ENCODE measurements at places on chromosomes 11 and 22.

GRCh38 chr22:38074181-38075104, 9.5 kb downstream of the SLC16A8 start:
- no peaks in the 10 kb centered on the region for H3K27me3 ChIP-seq
- no peak overlapping the region for H3K4me3 ChIP-seq
- H3K4me1 ChIP-seq: no peaks in the 10 kb centered on the region
- DNase-seq: no peak

- peaks cover 67% of the 10 kb centered on the region for H3K36me3 ChIP-seq
- no peak overlapping the region for H3K4me3 ChIP-seq
- no peak overlapping the region for H3K27ac ChIP-seq
- no peak for DNase-seq
Measured at GRCh38 chr22:17101475-17102296, 16.9 kb downstream of the IL17RA start.

DNA sequence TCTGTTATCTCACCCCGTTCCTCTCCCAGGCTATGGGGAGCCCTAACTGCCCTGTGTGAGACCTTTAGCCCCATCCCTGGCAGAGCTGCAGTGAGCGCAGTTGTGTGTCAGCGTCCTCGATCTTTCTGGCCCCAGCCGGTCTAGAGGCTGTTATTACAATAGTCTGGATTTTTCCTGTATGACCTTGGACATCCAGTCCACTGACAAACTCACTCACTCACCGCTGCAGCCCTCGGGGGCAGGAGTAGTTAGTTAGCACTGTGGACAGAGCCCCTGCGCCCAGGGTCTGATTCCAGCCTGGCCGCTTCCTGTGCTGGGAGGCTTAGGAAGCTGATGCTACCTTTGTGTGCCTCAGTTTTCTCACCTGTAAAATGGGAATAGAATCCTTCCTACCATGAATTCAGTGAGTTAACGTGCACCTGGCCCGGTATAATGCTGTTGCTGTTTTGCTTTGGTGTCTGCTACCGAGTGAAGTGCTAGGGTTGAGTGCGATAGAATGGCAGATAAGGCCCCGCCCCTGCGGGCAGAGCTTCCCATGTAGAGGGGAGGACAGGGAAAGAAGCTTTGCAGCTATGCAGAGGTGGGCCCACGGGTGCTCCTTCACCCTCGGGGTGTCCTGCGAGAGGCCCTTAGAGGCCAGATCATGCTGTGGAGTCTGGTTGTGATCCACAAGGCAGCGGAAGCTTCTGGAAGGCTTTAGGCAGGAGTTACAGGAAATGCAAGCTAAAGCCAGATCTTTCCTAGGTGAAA, 3.0 kb downstream of the LRP5 start:
- H3K4me3 ChIP-seq: no peak overlapping the region
- H3K36me3 ChIP-seq: no peaks in the 10 kb centered on the region
- peaks cover 15% of the 10 kb centered on the region for H3K4me1 ChIP-seq
- DNase-seq: no peak

DNA sequence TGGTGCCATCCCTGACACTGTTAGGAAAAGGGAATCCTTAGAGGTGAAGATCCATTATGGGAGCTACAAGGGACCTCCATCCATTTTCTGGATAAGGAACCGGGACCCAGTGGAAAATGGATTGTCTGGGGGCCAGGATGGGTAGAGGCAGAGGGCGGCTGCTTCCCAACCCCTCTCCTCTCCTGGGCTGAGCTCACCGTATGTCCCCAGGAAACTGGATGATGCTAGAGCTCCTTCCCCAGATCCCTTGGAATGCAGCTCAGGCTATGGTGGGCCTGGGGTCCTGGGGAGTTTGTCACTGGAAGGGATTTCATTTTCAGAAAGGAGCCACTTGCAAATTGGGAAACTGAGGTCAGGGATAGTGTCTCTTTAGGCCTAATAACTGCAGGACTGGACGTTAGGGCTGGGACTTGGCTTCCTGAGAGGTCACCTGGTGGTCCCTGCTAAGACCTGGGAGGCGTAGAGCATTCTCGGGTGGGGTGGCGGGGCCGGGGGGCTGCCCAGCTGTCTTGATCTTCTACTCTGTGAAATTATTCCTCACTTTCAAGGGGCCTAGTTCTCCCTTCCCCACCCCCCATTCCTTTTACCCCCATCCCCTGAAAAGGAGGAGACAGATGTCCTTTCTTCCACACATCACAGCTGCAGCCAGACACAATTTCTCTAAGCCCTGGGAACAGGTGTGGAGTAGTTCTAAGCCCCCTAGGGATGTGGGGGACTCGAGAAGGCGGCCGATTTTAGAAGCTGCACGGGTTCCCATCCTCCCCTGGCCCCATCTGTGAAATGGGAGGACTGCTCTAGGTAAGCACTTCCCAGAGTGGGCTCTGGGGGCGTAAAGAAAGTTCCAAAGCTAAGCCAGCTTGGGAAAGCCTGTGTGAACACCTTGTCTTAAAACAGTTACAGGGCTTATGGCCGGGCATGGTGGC, 99.8 kb downstream of the PKNOX2 start:
- no peak overlapping the region for H3K4me3 ChIP-seq
- no peak for DNase-seq
- H3K36me3 ChIP-seq: no peaks in the 10 kb centered on the region
- no peaks in the 10 kb centered on the region for H3K27me3 ChIP-seq

DNA sequence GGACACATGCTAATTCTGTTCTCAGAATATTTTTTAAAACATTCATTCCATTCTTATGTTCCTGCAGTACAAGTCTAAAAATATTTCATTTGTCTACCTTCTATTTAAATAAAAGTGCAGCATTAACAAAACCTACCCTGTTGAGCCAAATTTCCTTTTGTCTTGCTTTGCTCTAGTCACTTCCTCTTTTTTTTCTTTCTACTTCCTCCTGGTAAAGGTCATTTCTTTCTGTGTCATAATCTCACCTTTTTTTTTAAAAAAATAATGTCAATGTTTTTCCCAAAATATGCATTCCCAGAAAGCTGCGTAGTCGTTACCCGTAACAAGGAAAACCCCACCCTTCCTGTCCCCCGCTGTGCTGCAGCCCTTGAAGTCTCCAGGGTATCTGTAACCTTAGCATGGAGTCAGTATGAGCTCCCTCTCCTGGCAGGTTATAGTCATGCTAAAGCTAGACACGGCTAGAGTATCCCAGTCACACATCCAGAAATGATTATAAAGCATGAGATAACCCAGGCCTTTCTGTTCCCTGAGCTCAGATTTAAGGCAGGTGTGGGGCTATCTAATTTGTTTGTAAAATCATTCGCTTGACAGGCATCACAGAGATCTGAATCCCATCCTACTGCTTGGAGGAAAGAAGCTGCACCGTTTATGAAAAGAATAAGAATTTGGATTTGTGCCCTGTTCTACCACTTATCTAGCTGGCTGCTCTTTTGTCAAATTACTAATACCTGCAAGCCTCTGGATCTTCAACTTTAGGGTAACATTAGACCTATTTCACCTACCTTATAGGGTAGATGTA, 51.1 kb upstream of the EED start:
- no peaks in the 10 kb centered on the region for H3K27me3 ChIP-seq
- no peaks in the 10 kb centered on the region for H3K36me3 ChIP-seq
- H3K4me3 ChIP-seq: peak overlapping the region; percentile 21
- no peak overlapping the region for H3K27ac ChIP-seq
- H3K4me1 ChIP-seq: peaks cover 9% of the 10 kb centered on the region

DNA sequence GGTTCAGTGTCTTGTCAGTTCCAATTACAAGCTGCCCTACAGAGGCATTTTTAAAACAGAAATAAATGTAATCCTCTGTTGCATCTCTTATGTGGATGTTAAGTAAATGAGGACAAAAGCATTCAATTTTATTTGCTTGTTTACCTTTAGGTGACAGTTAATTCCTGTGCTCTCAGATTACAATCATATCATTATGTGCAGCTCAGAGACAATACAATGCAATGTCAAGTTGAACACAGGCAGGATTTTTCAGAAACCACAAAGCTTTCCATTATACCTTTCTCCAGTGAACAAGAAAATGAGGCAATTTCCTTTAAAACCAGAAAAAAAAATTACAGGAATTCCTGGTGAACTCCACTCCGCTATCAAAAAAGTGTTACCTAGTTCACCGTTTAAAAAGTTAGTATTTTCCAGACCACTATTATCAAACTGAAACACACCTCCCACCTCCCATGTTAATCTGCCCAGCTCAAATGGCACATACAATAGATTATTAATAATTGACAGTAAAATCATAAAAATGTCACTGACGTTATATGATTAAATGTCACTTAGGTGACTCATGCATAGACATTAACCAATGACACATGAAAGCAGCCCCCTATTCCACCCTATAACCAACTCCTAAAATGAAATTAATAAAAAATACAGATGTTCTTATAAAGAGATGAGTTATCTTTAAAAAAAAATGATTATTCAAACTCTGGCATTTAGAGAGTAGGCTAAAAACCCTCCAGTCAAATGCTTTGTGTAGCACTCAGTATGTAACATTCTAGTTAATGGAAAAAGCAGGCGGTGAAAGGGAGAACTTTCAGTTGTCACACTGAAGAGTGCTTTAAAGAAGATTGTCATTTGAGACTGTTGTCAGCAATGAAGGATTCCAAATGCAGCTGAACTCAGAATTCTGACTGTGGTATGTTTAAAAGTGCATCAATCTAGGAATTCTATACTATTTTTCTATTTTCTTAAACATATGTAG, 98.6 kb downstream of the MUC15 start:
- no peak for DNase-seq
- no peaks in the 10 kb centered on the region for H3K36me3 ChIP-seq
- no peak overlapping the region for H3K4me3 ChIP-seq
- H3K27ac ChIP-seq: no peak overlapping the region

GRCh38 chr11:40219401-40219800, 1240.1 kb downstream of the LRRC4C start:
- H3K4me3 ChIP-seq: no peak overlapping the region
- no peaks in the 10 kb centered on the region for H3K4me1 ChIP-seq
- no peak overlapping the region for H3K27ac ChIP-seq
- no peaks in the 10 kb centered on the region for H3K27me3 ChIP-seq

GRCh38 chr11:73851046-73851764, 25.4 kb downstream of the COA4 start:
- no peak overlapping the region for H3K27ac ChIP-seq
- H3K27me3 ChIP-seq: no peaks in the 10 kb centered on the region
- H3K4me3 ChIP-seq: no peak overlapping the region
- H3K36me3 ChIP-seq: peaks cover 14% of the 10 kb centered on the region
- no peak for DNase-seq

- H3K27me3 ChIP-seq: no peaks in the 10 kb centered on the region
- no peak overlapping the region for H3K27ac ChIP-seq
- no peak for DNase-seq
Measured at GRCh38 chr11:2724653-2725367, 25.0 kb upstream of the KCNQ1OT1 start.

GRCh38 chr11:39220501-39221230, 2238.8 kb downstream of the LRRC4C start:
- DNase-seq: no peak
- H3K27ac ChIP-seq: no peak overlapping the region
- H3K36me3 ChIP-seq: no peaks in the 10 kb centered on the region
- H3K4me1 ChIP-seq: no peaks in the 10 kb centered on the region
- H3K27me3 ChIP-seq: no peaks in the 10 kb centered on the region

DNA sequence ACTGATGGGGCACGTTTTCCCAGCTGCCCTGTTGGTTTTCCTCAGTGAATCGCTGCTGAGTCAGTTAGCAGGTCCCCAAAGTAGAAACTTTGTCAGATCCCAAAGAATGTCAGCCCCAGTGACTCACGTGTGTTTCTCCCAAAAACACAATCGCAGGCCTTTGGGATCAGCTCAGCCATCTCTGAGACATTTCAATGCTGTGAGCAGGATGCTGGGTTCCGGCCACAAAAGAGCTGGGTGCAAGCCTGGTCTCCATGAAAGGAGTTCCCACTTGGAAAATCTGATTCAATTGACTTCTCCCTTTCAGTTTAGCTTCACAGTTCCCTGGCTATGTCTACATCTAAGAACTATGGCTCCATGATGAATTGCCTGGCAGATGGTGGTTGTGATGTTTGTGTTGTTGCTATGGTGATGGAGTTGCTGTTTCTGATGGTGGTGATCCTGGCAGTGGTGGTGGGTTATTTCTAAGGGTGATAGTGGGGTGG, 28.0 kb downstream of the MYEOV start:
- no peak overlapping the region for H3K4me3 ChIP-seq
- no peak for DNase-seq
- H3K27ac ChIP-seq: no peak overlapping the region

Data from effector memory CD4-positive, alpha-beta T cell (primary cell).